ENCODE measurements at places on chromosomes 3 and 15. TPM values are rescaled to one million over a fixed set of nuclear protein-coding genes. Genes with fewer than 3 reads are reported as not detected.

Gene PATL2
- 5.7 TPM for total RNA-seq

Gene ADIPOQ
- total RNA-seq = under 0.01 TPM

Gene GCSAM
- 1.3 TPM for total RNA-seq

Gene VPS18
- total RNA-seq = 47.4 TPM

Gene SCN11A
- under 0.01 TPM for total RNA-seq

Gene TF
- under 0.01 TPM for total RNA-seq

Gene SV2B
- total RNA-seq = 0.27 TPM

Gene PIERCE2
- 0.54 TPM for total RNA-seq

Gene TXNRD3
- total RNA-seq = 15.1 TPM

Gene USP3
- 24.8 TPM for total RNA-seq

Gene XCR1
- total RNA-seq = not detected

Gene SLC28A2
- not detected for total RNA-seq

Gene ACOX2
- total RNA-seq = 5.7 TPM

- no peak for DNase-seq
Measured at GRCh38 chr3:23496165-23496564, 293.0 kb downstream of the UBE2E2 start.

DNA sequence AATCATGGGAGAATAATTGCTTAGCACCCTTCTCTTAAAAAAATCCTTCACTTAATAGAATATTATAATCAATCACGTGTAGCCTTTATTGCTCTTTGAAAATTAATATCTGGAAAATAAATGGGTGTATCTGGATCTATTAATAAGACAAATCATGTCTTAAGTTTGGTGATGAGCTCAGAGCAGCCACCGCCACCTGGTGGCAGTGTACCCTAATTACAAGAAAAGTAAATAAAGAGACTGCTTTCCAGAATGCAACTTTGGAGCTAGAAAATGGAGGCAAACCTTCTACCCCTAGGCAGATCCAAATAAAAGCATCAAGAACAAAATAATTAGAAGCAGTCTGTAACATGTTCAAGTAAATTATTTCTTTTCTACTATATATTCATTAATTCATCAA, 43.5 kb downstream of the EPHB1 start:
- no peak for DNase-seq

GRCh38 chr3:114380233-114380651, 86.4 kb downstream of the TIGIT start:
- no peak for DNase-seq

DNA sequence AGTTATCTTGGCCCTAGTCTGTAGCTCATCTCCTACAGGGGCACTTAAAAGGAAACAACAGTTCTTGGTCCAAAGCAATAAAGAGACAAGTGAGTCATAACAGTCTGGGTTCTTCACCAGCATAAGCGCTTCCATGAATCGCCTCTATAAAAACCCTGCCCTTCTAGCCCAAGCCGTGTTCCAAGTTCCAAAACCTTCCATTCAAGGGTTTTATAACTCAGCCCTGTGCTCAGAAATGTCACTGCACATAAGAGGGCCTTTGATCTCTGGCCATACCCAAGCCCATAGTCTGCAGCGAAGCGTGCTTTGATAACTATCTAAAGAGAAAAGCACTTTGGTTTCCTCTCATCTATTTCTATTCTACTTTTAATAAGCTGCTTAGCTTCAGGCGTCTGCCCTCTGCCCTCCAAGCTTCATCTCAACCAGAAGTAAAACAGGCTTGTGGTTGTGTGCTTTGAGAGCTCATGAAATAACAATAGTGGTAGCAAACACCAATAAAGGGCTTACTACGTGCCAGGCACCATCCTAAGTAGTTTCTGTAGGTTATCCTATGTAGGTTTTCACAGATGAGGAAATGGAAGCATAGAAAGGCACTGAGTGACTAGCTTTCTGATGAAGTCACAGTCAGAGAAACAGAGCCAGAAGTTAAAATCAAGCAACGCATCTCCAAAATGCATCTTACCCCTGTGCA, 64.0 kb upstream of the AKAP13 start:
- DNase-seq = no peak

DNA sequence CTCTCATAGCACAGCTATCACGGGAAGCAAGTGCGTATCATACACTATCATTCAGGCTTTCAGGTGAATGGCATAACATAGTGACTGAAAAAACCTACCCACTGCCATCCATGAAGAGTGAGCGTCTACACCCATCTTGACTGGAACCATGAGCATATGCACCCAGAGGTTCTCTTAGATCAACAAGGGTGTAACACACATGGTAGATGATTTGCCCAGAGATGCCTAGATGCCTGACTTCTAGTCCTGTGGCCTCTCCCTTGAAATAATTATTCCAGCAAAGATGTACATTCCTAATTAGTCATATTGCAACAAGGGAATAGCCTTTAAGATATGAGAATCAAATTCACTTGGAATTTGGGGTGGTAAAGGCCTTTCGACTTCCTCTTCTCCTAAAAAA, 228.4 kb downstream of the GREM1 start:
- no peak for DNase-seq

DNA sequence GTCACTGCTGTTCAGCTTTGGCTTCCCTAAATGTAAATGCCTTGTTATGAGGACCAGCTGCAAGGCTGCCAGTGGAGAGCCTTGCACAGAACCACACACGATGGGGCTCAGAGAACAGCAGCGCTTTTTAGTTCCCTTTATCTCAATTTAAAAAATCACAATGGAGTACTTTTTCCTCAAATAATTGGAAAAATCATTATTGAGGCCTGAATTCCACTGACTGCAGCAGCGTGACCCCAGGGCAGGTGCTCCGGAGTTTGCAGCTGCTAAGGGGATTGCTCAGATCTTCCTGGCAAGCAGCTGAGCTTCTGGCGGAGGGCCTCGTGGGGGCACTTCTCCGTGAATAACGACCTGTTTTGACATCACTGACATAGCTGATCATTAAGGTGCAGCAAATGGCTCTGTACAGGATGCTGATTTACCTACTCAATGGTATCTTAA, 245.6 kb upstream of the TRIM42 start:
- no peak for DNase-seq

GRCh38 chr3:161822291-161822690, 325.7 kb downstream of the OTOL1 start:
- no peak for DNase-seq

GRCh38 chr3:23387286-23387918, 184.3 kb downstream of the UBE2E2 start:
- DNase-seq = no peak

DNA sequence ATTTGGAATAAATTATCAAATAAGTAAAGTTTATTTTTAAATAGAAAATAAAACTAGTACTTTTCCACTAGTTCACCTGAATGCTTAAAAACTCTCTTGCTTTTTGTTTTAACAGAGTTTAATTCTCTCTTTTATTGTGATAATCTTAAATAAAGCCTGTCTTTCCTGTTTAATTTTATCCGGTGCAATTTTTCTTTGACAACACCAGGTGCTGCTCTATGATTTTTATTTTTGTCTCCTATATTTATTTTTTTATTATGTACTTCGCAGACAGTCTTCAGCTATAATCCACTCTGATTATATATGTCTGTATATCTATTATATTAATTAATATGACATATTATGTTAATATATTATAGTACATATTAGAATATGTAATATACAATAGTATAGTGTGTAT, 1293.0 kb upstream of the EPHA6 start:
- no peak for DNase-seq

DNA sequence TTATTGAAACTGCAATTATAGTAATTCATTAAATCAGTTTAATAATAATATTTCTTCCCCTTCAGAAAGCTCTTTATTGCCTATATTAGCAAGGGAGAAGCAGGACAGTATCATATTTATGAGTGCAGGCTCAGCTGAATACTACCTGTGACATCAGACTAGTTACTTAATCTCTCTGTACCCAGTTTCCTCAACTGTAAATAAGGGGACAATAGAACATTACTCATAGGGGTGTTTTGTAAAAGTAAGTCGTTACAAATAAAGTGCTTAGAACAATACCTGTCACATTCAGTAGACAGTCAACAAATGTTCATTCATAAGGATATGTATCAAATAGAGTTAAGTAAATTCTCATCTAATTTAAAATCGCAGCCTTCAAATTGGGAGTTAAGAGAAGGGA, 12.1 kb upstream of the VPS39 start:
- DNase-seq = no peak

DNA sequence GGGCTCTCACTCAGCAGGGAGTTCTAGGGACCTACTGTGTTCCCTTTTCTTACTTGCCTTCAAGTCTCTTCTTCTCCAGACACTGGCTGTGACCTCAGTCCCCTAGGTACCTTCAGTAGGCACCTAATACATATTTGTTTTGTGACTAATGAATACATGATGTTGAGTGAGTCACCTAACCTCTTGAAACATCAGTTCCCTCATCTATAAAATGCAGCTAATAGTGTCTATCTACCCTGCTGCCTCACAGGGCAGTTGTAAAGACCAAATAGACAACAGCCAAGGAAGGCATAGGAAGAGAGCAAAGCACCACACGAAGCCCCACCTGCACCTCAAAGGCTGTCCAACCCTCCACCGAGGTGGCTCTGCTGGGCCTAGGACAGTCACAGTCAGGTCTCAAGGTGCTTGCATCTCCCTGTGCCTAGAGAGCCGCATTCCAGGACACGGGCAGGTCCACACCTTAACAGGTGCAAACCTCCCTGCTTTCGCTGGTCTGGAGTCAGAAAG, 29.1 kb downstream of the DAPK2 start:
- no peak for DNase-seq

DNA sequence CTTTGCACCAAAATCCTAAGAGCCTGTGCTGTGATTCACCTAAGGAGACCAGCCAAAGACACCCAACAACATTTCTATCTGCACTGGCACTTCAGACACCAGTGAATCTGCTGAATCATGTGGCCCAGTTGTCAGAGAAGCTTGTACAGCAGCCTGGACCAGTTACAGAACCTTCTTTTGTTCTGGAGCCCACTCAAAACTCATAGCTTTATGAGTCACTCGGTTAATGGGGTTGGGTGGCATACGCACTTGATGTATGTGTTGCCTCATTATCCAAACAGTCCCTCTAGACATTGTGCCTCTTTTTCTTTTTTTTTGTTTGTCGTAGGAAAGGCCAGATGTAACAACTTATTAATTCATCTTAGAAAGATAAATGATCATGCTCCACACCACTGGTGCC, 25.6 kb upstream of the GOLGA6L2 start:
- DNase-seq = no peak

GRCh38 chr3:23052620-23053019, 150.5 kb upstream of the UBE2E2 start:
- DNase-seq = no peak

GRCh38 chr15:77481670-77482069, 61.0 kb downstream of the HMG20A start:
- no peak for DNase-seq

- no peak for DNase-seq
Measured at GRCh38 chr15:67766968-67767367, 58.3 kb upstream of the SKOR1 start.

DNA sequence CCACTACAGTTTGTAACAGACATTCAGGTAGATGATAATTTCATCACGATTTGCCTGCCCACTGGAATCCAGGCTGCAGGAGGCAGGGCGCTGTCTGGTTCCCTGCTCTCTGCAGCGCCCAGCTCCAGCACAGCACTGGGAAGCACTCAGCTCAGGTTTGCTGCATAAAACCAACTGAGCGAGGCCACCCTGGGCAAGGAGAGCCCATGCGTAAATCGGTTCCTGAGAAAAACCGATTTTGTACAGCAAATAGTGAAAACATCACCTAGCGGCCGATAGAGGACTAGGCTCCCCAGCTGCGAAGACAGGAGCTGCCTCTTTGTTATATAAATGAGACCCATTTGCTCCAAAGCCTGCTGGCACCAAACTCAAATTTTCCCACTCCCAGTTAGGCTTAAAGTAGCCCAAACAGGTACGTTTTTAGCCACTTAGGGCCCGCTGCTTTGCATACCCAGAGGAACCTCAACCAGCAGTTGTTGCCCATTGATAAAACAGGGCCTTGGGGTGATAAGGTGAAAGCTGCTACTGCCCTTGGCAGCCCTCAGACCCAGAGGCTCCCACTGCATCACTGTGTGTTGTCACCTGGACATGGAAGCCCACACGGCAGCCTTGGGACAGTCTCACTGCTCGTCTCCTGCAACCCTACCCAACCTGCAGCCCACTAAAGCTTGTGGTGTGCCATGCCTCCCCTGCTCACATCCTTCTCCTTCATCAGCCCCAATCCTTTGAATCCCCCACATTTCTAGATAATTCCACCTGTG, 47.5 kb downstream of the ALDH1L1 start:
- no peak for DNase-seq
